Kasumi-1 (cell line): ENCODE measurements at places on chromosomes 2 and 18.

DNA sequence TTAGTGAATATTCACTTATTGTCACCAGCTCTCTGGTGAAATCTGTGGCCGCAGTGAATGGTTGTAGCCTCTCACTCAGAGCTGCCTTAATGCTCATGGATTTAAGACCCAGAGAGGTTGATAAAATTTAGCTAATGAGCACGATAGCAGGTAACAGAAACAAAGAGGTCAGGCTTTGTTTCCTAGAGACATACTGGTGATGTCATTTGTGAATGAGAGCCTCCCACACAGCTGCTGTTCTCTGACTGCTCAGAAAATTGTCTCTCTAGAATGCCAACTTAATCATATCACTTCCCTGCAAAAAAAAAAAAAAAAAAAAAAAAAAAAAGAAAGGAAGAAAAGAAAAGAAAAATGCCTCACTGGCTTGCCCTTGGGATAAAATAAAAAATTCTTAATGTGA, 411.7 kb upstream of the MYT1L start:
- no peak for DNase-seq

DNA sequence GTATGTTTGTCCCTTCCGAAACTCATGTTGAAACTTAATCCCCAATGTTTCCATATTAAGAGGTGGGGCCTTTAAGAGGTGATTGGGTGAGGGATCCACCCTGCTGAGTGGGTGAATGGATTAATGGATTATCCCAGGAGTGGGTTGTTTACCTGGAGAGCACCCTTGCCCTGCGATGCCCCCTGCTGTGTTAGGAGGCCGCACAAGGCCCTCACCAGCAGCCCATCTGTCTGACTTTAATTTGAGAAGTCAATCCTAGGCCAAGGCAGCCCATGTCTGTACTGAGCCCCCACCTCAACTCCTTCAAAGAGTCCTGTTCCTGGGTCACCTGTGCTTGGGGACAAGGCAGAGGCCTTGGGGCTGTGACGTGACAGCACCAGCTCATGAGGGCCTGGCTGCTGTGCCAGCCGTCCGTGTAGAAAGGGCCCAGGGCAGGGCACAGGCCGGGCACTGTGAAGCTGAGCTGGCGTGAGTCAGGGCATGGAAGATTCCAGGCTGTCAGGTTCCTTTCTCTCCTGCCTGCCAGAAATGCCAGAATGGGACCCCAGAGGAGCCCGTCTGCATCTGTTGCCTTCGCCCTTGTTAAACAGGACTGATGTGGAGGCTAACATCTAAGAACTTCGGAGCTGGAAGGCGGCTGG, 21.3 kb upstream of the TAF1B start:
- DNase-seq: no peak

DNA sequence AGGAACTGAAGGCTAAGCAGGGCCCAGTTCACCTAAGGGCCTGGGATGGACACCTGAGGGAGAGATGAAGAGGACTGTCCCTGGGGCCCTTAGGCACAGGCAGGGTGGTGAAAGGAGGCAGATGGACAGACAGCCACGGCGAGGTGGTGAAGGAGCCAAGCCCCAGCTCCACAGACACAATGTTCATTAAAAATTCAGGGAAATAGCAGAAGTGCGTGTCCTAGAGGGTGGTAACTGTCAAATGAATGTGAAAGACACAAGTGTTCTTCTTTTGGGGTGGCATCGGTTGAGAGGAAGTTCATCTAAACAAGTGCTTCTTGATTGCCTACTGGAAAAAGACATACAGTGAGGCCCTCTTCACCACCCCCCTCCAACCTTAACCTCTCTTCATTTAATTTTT, 76.2 kb upstream of the SIX2 start:
- no peak for DNase-seq

GRCh38 chr2:197248623-197249022, 62.0 kb downstream of the ANKRD44 start:
- peak; percentile 82 for DNase-seq

- no peak for DNase-seq
Observed at GRCh38 chr2:232200195-232200594, 178.4 kb upstream of the ALPP start.

GRCh38 chr2:146623771-146624170, 1221.1 kb upstream of the ACVR2A start:
- DNase-seq: no peak

DNA sequence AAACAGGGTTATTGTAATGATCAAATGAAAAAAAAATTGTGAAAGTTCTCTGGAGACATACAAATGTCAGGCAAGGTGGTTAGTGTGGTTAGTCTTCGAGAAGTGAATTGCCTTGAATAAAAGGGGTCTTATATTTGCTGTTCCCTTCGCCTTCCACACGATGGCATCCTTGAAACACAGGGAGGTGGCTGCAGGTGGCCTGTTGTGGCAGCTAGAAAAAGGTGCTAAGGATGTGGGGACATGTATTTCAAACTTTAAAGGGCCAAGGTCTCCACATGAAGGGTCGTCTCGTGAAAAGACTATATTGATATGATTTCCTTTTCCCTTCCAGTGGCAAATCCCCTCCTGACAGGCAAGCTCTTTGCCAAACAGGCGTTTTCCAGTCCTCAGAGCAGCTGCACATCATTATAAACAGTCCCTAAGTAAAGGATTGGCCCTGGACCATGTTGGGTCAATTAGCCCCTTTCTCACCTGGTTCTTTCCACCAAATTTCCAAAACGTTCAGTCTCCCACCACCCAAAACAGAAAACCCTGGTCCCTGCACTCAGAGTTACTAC, 68.5 kb downstream of the COPS8 start:
- peak; percentile 25 for DNase-seq

GRCh38 chr2:112640800-112641675, 4.7 kb upstream of the SLC20A1 start:
- DNase-seq: no peak

DNA sequence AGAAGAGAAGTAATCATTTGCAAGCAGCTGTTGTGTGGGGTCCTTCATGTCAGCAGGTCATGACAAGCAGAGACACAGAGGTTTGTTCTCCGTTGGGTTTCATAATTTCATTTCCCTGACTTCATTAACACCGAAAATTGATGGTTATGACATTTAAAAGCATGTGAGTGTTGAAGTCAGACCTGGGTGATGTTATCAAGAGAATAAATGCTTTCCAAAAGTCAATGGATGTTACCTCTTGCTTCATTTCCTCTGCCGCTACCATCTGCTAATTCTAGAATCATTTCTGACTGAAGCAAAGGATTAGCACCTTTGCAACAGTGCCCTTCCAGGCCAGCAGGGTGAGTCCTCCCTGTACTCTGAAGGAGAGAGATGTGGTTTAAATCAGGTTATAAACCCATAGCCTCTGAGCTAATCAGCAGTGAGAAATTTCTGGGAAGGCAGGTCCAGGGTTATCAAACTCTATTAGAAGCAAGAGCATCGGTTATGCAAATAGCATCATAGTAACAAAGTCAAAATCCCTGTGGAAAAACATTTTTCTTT, 446.2 kb downstream of the PIK3C3 start:
- no peak for DNase-seq

DNA sequence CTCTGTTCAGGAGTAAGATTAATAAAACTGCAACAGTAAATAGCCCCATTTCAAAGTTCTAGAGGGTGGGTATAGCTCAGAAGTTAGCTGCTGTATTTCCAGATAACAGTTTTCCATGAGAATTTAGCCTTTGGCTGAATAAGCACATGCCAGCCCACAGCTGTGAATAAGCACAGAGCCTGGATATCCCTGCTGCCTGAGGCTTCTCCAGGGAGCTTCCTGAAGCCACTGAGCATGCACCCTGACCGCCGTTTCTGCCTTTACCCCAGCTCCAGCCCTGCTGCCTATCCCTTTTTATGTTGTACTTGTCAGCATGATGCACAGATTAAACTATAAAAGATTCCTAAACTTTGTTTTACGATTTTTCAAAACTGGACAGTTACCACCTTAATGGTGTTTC, 85.3 kb downstream of the FEZ2 start:
- no peak for DNase-seq

DNA sequence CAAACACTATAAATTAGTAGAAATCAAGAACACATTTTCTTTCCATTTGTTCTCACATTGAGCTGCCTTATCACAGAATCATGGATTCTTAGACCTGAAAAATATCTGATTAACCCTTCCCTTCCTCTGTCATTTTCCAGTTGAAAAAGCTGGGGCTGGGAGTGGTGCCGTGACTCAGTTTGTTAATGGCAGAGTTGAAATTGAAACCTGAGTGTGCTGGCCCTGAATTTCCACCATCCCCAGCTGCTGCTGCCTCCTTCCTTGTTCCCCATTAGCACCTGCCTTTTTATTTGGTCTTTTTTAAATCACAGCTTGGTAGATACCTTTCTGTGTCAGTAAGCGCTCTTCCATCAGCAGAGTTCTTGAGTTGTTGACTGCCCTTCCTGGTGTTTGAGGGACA, 10.6 kb downstream of the FARP2 start:
- DNase-seq: no peak

DNA sequence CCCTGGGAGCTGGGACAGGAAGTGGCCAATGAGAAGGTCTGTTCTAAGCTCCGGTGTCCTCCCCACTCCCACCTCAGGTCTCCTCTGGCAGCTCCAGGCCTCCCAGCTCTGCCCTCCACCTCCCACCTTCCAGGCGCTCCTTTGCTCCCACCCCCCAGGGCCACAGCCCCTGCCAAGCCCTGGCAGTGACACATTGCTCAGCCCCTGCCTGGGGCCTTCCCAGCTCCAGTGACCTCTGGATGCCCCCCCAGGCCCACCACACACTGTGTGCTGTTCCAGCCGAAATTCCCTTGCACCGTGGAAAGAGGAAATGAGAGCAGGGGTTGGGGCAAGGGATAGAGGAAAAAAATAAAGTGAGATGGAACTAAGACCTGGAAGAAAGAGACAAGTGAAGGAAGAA, 289.6 kb downstream of the CYP26B1 start:
- DNase-seq: no peak

GRCh38 chr2:238549866-238550265, 123.1 kb downstream of the ASB1 start:
- no peak for DNase-seq

GRCh38 chr2:229598227-229598626, 116.1 kb downstream of the DNER start:
- no peak for DNase-seq

GRCh38 chr2:72103690-72104089, 44.0 kb downstream of the CYP26B1 start:
- DNase-seq: no peak

GRCh38 chr18:74682991-74683297, 85.3 kb downstream of the ZNF407 start:
- no peak for DNase-seq

GRCh38 chr18:36496022-36496421, 198.5 kb downstream of the FHOD3 start:
- DNase-seq: no peak

DNA sequence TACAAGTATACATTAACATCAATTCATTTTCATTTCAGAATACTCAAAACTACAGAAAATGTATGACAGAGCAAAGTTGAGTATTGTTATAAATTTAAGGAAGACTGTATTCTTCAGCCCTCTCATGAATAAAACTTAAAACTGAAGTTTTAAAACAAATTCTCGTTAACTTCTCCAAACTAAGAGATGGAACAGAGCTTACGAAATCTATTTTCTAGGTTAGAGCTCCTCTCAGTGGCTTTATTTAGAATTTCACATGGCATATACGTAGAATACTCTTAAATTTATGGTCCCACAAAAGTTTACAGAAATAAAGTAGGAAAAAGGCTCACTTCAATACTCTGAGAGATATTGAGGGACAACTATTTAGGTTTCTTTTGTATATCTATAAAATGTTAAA, 612.1 kb downstream of the KCNJ3 start:
- DNase-seq: peak; percentile 91

GRCh38 chr18:57951999-57952774, 91.8 kb upstream of the NEDD4L start:
- no peak for DNase-seq

GRCh38 chr2:74778381-74779264, 55.3 kb upstream of the HK2 start:
- DNase-seq: no peak

DNA sequence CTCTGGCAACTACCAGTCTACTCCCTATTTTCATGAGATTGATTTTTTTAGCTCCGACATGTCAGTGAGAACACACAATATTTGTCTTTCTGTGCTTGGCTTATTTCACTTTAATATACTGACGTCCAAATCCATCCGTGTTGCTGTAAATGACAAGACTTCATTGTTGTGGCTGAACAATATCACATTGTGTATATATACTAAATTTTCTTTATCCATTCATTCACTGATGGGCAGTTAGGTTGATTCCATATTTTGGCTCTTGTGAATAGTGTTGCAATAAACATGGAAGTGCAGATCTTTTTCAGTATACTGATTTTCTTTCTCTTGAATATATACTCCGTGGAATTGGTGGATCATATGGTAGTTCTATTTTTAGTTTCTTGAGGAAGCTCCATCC, 5.8 kb upstream of the TTC21B start:
- no peak for DNase-seq

DNA sequence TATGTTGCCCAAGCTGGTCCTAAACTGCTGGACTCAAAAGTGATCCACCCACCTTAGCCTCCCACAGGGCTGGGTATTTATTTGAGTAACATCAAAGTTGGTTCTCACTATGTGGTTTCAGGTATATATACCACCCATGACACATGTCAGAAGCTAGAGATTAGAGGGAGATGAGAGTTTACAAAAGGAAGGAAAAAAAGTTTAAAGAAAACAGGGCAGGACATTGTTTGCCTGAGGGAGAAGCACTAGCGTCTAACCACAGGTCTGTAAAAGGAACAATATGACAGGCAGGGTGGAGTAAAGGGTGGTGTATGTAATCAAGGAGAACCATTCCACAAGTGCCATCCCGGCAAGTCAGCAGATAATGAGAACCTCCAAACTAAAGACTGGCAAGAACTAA, 8.5 kb downstream of the CEP76 start:
- DNase-seq: no peak

DNA sequence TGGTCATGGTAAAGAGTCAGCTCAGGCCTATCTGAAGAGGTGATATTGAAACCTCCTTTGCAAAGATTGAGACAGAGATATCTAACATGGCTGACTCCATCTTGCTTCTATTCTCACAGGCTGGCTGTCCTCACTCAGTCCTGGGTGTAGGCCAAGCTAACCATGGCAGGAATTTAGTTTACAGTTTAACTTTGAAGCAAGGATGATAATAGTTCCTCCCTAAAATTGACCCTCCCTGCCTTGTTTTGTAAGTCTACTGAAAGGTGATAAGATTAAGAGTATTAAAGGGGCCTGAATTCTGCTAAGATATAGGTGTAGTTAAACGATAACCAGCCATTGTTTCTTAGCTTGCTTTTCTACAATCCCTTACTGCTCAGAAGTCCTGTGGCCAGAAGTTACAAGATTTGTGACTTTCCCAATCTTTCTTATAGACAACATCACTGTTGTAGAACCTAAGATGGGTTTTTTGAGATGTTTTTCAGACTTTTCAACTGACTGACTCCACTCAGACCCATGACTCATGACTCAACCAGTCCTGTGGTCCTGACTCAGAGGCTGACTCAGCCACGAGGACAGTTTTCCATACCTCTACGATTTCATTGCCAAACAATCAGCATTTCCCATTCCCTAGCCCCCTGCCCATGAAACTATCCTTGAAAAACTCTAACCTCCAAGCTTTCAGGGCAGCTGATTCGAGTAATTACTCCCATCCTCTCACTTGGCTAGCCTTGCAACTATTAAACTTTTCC, 195.7 kb upstream of the SESTD1 start:
- DNase-seq: no peak
